Bladder microvascular endothelial cell (primary cell): ENCODE measurements at places on chromosomes 4 and X. TPM values are rescaled to one million over a fixed set of nuclear protein-coding genes. Genes with fewer than 3 reads are reported as not detected.

STK32B gene
- total RNA-seq = 22.8 and 29.6 TPM in 2 replicates

USP46 gene
- 9.4 and 19.1 TPM in 2 replicates for total RNA-seq

TBC1D8B gene
- 2.4 and 6.8 TPM in 2 replicates for total RNA-seq

SYTL5 gene
- under 0.01 TPM in 1 of 2 replicates, not detected in the other for total RNA-seq

EDA gene
- 0.49 and 0.94 TPM in 2 replicates for total RNA-seq

NEUROG2 gene
- total RNA-seq = not detected in 2 replicates

FSTL5 gene
- total RNA-seq = under 0.01 and 0.63 TPM in 2 replicates

DCAF4L1 gene
- under 0.01 and 0.19 TPM in 2 replicates for total RNA-seq

ATRX gene
- 50.3 and 114 TPM in 2 replicates for total RNA-seq

DRP2 gene
- 0.06 TPM in 1 of 2 replicates, not detected in the other for total RNA-seq

ZNF185 gene
- total RNA-seq = 5.3 and 15.4 TPM in 2 replicates

PCYT1B gene
- total RNA-seq = not detected in 2 replicates

MAGEA2B gene
- total RNA-seq = not detected in 2 replicates

RNF212 gene
- total RNA-seq = 0.32 and 0.44 TPM in 2 replicates

RBM41 gene
- 7.3 and 14.7 TPM in 2 replicates for total RNA-seq

HTN1 gene
- total RNA-seq = not detected in 2 replicates

FAM133A gene
- not detected in 2 replicates for total RNA-seq

ACE2 gene
- total RNA-seq = not detected in 2 replicates

SCD5 gene
- 23.5 and 42.7 TPM in 2 replicates for total RNA-seq

DCAF12L1 gene
- 0.13 and 0.16 TPM in 2 replicates for total RNA-seq

NIPAL1 gene
- total RNA-seq = 0.49 and 0.57 TPM in 2 replicates

ARMCX2 gene
- 12.1 and 66.4 TPM in 2 replicates for total RNA-seq

DCAF8L2 gene
- not detected in 2 replicates for total RNA-seq

REELD1 gene
- total RNA-seq = not detected in 2 replicates

SHROOM2 gene
- 3.7 and 11.0 TPM in 2 replicates for total RNA-seq
